ENCODE measurements at places on chromosomes 16 and 17.
A peak's percentile ranks its signal among the peaks of the same experiment; 100 is the strongest.

- peak; percentile 52 for DNase-seq
Observed at GRCh38 chr16:70430667-70431536, 8.0 kb downstream of the ST3GAL2 start.

- DNase-seq, result no peak
Observed at GRCh38 chr17:78780335-78780734, 1.7 kb downstream of the CYTH1 start.

GRCh38 chr16:67667453-67667816 lies 821 bp downstream of the C16orf86 start:
- no peak for DNase-seq

- peak; percentile 12 for DNase-seq
Observed at GRCh38 chr17:50908860-50909764, 43.0 kb upstream of the TOB1 start.
